ENCODE measurements at places on chromosomes 1 and 21.

GRCh38 chr1:229035748-229036082 is 235.2 kb upstream of the RAB4A start:
- DNase-seq, result no peak

DNA sequence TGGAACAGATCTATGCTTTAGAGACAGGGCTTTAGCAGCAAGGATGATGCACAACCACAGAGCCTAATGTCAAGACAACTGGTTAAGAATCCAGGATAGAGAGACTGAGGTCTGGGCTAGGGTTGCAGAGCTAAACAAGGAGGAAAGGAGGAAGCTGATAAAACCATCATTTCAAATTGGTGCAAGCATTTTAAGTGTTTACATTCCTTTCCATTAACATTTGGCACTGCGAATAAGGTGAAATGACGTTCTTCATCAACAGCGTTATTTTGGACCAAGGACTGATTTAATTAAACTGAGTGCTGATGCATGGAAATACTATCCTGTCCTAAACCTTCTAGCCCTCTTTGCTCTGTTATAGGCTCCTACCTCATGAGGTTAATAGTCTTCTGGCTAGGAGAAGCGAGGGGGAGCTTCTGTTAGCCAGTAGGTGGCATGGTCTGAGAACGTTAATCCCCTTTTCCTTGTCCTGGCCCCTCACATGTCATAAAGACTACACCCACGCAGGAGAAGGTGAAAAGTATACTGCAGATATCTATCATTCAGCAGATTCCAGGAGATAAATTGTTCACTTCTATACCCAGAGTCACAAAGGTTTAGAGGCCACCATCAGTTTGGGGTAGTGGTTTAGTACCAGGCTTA is 7.6 kb upstream of the C1orf21 start:
- DNase-seq, result no peak

DNA sequence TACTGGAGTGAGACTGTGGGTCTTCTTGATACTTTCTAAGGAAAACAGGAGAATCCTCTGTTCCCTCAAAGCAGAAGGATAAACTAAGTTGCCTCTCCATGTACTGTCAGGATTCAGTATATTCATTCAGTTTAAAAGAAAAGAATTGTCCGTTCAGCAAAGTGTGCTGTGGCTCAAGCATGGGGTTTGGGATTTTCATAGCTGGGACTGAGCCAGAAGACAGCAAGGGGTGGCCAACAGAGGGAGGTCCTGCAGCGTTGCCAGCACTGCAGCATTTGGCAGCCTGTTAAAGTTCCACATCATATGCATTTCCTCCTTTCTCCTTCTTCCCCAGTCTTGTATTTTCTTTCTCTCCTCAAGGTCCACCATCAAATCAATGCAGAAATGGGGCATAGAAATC is 75.1 kb downstream of the DTL start:
- no peak for DNase-seq

GRCh38 chr1:78570539-78570938 is 49.7 kb upstream of the IFI44L start:
- DNase-seq, result no peak

- DNase-seq, result no peak
Measured at GRCh38 chr1:117843791-117844190, 85.6 kb downstream of the GDAP2 start.

DNA sequence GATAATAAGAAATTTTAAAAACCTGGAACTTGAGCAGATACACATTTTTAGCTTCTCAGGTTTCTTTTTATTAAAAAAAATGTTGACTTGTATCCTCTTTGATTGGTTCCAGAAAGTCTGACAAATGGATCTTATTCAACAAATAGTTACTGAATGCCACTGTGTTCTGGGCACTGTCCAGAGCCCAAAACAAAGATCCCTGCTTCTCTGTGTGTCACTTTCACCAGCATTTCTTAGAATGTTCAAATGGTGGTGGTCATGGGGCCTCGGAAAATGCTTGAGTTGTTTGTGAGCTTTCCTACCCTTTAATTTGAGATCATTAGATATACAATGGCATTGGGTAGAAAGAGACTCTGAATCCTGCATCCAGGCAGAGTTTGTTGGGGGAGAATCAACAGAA is 19.9 kb downstream of the ACTN2 start:
- DNase-seq, result no peak

DNA sequence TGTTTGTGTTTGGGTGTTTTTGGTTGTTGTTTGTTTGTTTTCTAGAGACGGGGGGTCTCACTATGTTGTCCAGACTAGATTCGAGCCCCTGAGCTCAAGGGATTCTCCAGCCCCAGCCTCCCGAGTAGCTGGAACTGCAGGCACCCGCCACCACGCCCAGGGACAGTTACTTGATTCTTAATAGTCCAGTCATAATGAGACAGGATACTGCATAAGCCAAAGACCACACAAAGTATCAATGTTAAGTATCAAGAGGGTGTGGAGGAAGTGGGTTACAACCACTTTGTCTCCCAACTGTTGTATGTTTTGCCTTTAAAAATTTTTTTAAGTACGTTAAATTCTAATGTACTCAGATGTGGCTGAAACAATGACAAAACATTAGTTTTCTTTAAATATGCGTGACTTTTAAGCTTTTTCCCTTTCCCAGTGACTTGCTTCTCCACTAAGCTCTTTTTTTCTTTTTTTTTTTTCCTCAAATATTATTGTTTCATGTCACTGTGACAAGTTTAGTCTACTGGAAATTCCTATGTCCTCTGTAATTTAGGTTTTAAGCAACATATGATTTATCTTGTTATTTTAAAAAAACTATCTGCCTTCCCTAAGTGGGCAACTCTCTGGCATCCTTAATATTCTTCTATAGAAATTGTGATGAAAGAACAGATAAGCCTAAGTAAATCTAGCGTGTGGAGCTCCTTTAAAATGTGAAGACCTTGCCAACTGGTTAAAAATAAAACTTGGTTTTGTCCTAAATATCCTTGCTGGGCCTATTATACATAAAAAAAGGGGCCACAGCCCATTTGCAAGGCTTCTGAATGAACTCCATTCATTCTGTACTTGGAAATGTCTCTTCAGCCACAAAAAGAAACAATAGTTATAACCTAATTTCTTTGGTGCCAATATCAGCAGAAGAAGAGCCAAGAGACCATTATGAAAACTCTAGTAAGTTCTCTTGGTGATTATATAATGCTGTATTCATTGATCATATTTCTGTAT is 56.2 kb upstream of the DPH5 start:
- no peak for DNase-seq

- DNase-seq, result no peak
Measured at GRCh38 chr1:59427155-59427554, 130.3 kb downstream of the FGGY start.

DNA sequence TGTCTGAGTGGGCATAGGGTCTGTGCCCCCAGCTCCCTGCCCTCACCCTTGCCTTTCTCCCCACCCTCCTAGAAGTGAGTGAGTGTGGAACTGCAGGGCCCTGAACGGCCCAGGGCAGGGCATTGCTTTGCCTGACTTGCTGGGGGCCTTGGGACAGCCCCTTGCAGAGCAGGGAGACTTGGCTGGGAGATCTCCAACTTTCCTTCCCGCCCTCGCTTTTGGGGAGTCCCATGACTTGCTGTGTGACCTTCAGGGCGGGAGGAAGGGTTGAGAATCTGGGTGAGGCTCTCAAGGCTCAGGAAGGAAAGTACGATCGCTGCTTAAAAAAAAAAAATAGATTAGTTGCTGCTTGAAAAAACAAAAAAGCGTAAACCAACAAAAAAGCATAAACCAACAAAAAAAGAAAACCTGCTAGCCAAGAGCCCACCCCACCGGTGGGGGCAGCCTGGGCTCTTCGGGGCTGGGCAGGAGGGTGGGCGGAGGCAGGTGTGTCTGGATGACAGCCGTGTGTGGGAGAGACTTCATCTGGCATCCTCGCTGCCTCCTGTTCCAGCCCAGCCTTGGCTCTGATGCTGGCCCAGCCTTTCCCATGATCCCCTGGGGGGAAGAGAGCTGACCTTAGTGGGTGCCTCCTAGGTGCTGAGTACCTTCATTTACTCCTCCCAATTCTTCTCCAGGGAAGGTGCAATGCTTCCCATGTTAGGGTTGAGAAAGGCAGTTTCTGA is 6.5 kb downstream of the NBL1 start:
- DNase-seq, result no peak

DNA sequence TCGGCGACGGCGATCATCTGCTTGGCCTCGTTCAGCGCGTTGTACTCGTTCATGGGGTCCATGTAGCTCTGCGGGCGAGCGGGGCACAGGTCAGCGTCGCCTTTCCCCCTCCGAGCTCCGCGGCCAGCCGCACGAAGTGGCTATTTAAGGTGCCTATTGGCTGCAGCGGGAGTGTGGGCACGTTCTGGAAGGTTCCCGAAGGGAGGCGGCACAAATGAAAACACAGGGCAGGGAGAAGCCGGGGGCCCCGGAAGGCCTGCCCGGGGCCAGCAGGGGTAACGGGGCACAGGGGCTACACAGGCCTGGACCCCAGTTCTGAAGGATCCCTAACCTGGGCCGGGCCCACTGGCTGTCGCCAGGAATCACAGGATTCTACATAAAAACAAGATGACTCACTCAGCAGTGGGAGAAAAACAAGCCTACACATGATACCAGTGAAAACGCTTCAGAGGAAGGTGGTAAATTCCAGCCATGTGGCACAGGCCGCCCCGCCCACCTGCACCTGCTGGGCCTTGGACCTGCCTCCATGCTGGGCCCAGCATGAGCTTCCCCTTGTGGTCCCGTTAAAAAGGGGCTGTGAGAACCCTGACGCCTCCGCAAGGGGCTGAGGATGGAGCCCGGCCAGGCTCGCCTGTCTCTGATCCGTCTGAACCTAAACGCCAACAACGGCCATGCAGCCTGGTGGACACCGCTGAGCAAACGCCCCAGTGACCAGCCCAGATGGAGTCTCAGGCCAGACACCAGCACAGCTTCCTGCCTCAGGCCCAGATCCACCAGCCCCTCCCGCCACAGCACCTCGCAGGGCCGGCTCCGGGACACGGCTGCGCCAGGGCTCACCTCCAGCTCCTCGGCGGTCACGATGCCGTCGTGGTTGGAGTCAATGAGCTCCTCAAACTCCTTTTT is 3.9 kb upstream of the TNFRSF4 start:
- DNase-seq, result no peak

DNA sequence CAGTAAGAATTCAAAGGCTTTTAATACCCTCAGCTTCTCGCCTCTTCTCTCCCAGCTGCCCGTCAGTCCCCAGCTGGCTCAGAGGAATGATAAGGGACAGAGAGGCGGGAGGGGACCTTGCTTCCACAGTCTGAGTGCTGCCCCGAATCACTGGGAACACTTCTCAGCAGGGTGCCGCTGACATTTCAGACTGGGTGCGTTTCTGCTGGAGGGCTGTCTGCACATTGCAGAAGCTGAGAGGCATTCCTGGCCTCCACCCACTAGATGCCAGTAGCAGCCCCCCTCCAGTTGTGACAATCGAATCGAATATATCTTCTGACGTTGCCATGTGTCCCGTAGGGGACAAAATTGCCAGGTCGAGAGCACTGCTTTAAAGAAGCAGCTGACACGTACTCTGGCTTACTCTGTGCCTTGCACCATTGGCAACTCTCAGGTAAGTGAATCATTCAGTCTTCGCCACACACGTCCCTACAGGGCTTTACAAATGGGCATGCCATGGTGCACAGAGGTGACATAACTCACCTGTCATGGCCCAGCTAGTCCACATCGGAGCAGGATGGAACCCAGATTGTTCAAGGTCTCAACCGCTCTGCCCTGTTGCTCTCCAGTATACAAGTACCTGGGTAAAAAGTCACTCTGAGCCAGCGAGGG is 23.9 kb downstream of the CTNNBIP1 start:
- DNase-seq, result no peak

- no peak for DNase-seq
Measured at GRCh38 chr1:93559045-93559444, 111.1 kb downstream of the FNBP1L start.

DNA sequence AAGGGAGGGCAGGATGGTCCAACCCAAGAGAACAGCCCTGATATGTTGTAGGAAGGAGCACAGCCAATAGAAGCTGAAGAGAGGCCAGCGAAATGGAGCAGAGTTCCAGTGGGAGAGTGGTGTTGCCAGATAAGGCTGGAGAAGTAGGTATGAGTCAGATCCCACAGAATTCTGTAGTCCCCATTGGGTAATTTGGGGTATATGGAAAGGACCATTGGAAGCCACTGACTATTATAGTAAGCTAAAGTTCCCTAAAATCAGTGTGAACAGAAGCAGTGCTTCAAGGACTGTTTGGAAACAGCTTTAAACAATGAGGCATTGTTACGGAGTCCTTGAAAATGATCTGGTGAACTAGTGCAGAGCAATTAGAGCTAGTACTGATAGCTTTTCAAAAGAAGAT is 63.0 kb downstream of the DISP1 start:
- DNase-seq, result no peak

- DNase-seq, result no peak
Measured at GRCh38 chr1:225880636-225881035, 1.5 kb downstream of the TMEM63A start.

DNA sequence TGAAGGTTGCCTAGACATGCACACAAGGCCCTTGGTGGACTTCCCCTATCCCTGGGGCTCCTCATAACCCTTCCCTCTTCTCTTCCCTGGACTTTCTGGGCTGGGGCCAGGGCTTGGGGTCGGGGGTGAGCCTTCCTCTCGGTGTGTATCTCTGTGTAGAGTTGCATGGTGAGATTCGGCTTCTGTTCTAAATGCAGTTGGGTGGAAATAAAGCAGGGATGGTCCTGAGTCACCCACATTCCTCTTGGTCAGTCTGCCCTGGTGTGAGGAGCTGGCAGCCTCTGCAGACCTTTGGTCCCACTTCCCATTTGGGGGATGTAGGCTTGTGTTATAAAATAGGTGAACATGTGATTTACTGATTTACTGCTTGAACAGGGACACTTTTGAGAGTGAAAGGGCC is 38.0 kb downstream of the ADARB1 start:
- no peak for DNase-seq

GRCh38 chr1:21914880-21915640 is 22.1 kb downstream of the HSPG2 start:
- DNase-seq, result no peak

DNA sequence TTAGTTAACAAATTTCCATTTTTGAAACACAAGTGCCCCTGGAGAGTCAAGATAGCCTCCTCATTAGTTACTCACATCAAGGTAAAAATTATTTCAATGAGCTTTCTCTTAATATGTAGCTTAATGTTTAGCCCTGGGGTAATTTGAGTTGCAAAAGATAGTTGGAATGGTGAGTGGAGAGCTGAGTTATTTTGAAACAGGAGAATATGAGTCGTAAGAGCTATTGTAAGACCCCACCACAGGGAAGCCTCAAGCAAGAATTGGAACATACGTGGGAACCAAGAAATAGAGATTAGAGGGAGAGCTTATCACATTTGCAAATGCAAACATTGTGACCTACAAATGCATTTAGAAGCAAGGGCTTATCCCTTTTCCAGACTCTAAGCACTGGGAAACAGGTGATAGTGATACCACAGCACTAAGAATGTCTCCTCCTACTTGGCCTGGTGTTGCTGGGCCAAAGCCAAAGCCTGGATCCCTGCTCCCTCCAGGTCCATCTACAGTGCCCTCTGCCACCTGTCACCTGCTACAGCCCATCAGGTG is 635.1 kb downstream of the PTPRC start:
- DNase-seq, result no peak

DNA sequence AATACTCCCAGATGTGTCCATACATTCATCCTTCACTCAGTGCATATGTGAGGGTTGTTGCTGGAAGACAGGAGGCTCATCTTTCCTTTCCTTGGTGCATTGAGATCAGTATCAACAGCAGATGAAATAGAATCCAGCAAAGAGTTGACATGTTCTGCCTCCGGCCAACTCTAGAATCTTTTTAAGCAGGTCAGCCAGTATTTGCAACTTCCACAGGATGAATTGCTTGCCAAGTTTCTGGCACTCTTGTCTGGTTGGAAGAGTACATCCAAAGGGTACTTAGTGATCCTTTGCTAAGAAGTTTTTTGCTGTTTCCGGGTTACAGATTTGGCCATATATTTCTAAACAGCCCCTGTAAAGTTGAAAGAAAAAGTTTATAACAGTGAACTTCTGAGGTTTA is 21.1 kb downstream of the SYNC start:
- no peak for DNase-seq

Data from stimulated activated CD8-positive, alpha-beta memory T cell treated with anti-CD3 and anti-CD28 coated beads, Interleukin-7, amount 100 ng/mL, for 1 hour (primary cell).